Stimulated activated CD4-positive, alpha-beta T cell treated with anti-CD3 and anti-CD28 coated beads, Interleukin-4, amount 100 ng/mL, for 1 hour (primary cell): ENCODE measurements at places on chromosomes 2 and 18.

DNA sequence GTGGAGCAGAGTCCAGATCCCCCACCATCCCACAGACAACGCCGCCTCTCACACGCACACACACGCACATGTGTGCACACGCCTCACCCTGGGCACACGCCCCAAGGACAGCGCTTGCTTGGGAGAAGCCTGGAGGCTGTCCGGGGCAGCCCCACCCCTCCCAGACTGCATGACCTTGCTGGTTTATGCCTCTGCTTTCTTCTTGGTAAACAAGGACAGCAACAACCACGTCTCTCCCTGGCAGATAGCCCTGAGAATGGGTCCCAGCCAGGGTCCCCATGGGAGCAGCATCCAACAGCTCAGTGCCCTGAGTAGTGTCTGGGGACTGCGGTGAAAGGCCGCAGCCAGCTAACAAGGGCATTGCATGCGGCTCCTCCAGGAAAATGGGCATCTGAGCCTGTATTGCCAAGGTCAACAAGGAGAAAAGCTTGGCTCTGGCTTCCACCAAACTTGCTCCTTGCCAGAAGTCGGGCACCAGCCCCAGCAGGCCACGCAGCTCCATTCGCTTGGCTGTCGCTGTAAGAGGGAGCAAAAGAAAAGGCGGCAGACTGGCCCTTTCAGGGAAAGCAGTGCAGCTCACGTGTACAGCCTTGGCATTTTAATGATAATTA, 234.6 kb downstream of the EIPR1 start:
- DNase-seq, result no peak

DNA sequence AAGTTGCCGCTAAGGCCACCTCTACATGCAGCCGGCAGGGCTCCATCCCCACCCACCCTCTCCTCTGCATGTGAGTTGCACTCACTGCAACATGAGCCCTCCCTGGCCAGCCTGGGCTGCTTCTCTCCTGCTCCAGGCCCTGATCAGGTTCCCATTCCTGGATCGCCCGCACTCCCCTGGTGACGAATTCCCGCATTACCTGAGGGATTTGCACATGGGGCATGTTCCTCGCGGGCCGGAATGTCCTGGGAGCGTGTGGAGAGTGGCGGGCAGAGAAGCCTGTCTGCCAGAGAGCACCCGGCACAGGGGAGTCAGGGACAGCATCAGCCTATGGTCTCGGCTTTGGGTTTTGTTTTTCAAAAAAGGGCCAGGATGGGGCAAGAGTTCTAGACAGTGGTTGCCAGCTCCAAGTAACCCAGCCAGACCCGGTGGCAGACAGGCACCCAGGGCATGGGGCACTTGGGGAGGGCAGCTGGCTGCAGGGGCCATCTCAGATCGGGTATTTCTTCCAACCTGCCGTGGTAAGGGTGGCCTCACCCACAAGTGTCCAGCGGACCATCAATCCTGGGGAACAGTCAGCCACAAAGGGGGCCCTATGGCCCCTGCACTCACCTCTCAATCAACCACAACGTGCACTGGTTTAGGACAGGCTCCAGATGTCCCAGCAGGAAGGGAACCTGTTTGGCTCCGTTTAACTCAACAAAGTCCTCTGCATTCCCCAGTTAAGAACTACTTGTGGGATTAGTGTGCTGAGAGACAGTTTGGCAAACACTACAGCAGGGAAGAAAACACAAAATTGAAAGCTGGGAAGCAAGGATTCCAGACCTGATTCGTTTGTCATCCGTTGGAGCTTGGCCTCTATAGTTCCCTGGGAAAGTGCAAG, 187.7 kb downstream of the SMAD7 start:
- no peak for DNase-seq

GRCh38 chr18:10442551-10442971, 11.9 kb upstream of the APCDD1 start:
- no peak for DNase-seq

DNA sequence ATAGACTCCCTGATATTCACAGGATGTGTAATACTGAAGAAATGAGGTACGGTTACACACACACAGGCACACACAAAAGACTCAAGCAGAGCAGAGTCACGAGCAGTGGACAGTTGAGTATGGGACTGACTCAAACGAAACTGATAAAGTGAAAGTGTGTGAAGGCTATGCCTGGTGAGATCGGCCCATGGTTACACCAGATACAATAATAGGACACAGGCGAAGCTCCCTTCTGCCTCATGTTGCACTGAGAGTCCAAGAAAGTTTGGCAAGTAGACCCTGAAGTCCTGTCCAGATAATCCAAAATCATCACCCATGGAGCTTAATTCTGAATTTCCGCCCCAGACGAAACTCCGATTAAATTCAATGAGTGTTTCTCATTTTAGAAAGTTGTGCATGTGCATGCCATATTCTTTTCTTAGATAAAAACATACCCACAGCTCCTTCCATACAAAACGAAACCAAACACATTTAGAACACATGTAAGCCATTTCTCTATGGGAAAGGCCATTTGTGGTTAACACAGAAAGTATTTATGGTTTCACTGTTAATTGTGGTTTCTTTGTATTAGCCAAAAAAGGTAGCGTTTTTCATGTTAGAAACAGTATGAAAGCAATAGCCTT, 567.6 kb downstream of the PLCL1 start:
- no peak for DNase-seq

DNA sequence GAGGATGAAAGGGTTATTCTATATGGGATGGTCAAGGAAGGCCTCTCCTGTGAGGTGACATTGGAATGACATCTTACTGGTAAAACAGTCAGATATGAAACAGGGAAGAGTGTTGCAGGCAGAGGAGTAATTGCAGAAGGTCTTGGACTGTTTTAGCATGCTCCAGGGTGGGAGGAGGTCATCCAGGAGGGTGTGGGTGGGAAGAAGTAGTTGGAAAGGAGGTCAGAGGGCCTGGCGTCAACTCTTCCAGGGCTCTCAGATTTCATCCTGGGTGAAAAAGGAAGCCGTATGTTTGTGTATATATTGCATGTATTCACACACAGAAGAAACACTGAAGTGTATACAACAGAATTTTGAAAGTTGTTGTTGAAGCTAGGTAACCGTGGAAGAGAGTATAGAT, 48.2 kb downstream of the ATP9B start:
- no peak for DNase-seq

DNA sequence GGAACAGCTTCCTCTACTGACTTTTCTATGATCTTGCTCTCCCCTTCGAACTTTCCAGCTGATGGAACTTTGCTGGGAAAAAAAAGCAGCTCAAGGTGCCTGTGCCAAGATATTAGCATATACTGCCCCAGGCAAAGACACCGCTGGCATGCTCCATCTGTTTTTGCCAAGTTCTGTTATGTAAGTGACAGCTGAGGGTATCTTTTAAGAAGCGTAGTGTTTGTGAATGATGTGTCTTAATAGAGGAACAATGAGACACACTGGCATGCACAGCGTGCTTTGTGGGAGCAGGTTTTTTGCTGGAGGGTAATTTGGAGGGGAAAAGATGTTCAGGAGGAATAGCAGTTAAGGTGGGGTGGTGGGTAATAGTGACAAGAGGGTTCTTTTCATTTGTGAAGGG, 47.8 kb downstream of the SLC4A3 start:
- DNase-seq, result no peak

- DNase-seq, result no peak
These were observed 173.8 kb upstream of the HDAC4 start for GRCh38 chr2:239574434-239575156.

DNA sequence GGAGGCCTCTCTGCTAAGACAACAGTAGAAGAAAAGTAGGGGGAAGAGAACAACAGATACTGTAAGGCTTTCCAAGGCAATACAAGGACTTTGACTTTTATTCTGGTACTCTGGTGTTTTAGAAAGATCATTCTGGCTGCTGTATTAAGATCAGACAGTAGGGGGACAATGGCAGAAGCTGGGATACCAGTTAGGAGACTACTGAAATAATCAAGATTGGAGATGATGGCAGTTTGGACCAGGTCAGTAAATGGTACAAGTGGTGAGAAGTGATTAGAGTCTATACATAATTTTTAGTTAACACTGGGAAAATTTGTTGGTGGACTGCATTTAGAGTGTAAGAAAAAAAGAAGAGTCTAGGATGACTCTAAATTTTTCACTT, 139.7 kb downstream of the ROCK1 start:
- no peak for DNase-seq

DNA sequence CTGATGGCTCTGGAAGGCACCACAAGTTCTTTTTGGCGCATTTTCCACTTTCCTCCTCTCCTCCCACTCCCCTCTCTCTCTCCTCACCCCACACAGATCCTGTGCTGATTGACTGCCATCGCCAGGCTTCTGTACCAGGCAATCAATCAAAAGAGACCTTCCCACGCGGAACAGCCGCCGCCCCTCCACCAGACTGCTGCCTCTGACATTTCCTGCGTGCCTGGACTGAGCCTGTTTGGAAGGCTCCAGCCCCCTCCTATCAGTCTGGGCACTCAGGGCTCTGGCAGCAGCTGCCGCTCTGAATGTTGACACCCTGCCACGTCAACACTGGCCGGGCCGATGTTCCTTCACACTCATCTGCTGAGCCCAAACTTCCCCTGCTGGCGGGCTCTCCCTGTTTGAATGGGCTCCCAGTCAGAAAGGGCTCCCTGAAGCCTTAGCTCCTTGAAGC, 467.7 kb downstream of the EPHA4 start:
- DNase-seq, result no peak

GRCh38 chr18:53101536-53102105, 761.6 kb downstream of the DCC start:
- DNase-seq, result no peak

- no peak for DNase-seq
These were observed 31.5 kb downstream of the CABYR start for GRCh38 chr18:24170360-24170759.

DNA sequence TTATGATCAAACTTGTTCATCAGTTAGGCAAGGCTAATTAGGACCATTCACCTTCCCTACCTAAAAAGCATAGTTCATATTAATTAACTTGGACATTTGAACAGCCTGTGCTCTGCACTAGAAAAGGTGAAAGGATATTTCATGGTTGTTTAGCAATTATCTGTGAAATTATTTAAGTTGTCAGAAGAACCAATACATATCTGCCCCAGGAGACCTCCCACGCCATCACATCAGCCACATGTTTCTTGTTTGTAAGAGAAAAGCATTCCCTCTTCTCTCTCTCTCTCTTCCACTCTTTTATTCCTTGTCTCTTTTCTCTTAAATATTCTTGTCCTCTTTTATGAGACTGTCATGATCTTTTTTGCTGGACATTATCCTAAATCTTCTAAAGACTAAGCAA, 282.0 kb upstream of the RND3 start:
- no peak for DNase-seq

GRCh38 chr2:197236816-197237215, 73.8 kb downstream of the ANKRD44 start:
- DNase-seq, result no peak

GRCh38 chr2:31401580-31401979, 13.0 kb downstream of the XDH start:
- no peak for DNase-seq

GRCh38 chr2:39667104-39667885, 1.6 kb downstream of the TMEM178A start:
- DNase-seq, result no peak

DNA sequence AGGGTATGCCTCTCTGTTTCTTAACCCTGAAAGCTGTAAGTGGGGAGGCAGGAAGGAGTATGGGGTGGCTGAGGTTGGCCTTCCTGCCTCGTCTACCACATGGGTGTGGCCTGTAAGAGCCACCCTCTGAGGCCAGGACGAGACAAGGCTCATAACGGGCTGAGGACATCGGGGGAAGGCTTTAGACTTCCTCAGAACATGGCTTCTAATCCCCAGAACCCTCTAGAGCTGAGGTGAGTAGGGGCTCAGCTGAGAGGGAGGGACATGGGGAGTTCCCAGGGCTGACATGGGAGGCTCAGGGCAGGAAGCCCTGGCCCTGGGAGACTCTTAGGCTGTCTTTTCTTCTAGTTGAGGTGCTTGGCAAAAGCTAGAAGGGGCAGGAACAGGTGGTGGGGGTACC, 36.7 kb downstream of the EMX1 start:
- no peak for DNase-seq

GRCh38 chr2:137228566-137228965, 463.2 kb downstream of the THSD7B start:
- no peak for DNase-seq

- peak; percentile 56 for DNase-seq
These were observed 50.2 kb downstream of the TEX44 start for GRCh38 chr2:231642631-231643494.

DNA sequence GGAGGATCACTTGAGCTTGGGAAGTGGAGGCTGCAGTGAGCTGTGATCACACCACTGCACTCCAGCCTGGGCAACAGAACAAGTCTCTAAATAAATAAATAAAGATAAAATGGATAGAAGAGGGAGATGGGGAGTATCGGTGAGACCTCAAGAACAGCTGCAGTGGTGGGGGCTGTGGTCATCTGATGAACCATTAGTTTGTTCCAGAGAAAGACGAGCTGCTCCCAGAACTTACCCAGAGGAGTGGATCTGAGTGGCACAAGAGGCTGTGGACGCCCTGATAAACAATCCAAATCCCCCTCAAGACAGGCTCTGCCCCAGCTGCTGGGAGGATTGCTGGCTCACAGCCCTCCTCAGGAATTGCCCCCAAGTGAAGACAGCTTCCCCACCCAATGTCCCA, 26.7 kb downstream of the TMEM127 start:
- DNase-seq, result no peak

DNA sequence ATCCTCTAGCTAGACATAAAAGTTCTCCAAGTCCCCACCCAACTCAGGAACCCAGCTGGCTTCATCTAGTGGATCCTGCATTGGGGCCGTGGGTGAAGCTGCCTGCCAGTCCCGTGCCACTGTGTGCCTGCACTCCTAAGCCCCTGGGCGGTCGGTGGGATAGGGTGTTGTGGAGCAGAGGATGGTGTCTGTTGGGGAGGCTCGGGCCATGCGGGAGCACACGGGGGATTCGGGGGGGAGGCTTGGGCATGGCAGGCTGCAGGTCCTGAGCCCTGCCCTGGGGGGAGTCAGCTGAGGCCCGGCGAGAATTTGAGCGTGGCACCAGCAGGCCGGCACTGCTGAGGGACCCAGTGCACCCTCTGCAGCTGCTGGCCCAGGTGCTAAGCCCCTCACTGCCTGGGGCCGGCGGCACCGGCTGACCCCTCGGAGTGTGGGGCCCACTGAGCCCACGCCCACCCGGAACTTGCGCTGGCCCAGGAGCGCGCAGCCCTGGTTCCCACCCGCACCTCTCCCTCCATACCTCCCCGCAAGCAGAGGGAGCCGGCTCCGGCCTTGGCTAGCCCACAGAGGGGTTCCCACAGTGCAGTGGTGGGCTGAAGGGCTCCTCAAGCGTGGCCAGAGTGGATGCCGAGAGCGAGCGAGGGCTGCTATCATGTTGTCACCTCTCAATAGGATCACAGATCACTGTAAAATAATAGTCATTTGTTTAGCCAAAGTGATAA, 86.4 kb downstream of the ARL6IP6 start:
- no peak for DNase-seq

DNA sequence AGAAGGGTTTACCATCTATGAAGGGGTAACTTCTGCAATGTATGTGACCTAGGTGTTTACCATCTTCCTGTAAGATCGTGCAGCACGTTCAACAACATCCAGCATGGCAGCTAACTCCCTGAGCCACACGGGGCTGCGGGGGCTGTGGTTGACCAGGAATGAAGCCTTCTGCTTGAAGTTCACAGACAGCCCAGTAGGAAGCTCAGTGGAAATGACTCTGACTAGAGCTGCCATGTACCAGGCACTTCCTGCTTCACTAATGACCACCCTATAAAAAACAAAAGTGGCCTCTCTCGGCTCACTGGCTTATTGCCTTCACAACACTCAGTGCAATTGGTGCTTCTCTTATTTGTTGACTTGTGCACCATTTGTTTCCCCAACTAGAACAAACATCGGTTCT, 99.7 kb upstream of the SMAD7 start:
- no peak for DNase-seq

- DNase-seq, result no peak
These were observed 164.7 kb downstream of the ALPK2 start for GRCh38 chr18:58464104-58464625.

GRCh38 chr2:99865818-99866676, 276.3 kb downstream of the AFF3 start:
- no peak for DNase-seq
